ENCODE measurements at places on chromosomes 3 and 15.

DNA sequence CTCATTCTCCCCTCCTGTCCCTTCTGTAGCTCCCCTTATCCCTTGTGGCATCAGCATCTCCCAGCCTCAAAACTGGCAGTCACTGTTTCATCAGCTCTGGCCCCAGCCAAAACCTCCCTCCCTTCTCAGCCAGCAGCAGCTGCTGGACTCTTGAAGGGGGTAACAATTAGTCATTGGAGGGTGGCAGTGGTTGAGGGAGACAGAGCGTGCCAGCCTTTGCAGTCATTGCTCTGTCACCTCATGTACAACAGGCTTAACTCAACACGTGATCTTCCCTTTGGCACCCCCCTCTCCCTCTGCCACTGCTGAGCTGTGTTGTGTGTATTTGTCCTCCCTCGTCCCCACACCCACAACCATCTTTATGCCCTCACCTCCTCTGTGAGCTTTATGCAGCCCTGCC, 28.2 kb downstream of the RBP2 start:
- DNase-seq = no peak

GRCh38 chr15:58441376-58442070, 9.7 kb downstream of the LIPC start:
- DNase-seq = no peak

DNA sequence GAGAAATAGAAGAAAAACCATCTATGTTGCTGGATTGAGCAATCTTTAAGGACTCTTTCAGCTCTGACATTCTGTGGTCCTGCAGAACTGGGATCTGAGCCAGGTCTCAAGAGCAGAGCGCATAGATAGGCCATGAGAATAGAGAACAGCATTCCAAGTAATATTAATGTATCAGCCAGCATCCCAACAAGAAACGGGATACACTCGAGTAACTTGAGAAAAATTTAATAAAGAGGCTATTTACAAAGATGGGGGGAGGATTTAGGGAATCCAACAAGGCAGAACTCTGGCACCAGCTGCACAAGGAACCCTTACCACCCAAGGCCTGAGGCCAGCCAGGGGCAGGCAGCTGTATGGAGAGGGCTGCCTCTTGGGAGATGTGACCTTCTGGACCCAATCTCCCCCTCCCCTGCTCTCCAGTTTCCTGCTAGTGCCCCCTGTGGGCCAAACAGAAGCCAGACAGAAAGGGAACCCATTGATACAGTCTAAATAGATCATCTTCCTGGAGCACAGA, 8.2 kb downstream of the TMOD2 start:
- peak; percentile 73 for DNase-seq

DNA sequence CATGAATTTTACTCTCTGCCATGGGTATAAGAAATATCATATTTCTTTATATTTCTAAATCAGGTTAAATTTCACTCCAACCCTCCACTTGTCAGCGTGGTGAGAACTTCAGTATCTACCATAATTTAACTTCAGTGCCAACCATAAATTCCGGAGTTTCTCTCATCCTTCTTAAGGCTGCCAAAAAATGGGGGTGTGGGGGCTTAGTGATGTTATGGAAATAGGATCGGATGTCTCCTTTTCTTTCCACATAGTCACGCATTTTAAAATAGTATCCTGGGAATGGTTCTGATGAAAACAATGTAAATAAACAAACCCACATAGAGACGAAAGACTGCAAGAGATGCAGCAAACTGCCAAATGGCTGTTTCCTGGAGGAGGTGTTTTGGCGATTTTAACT, 12.9 kb upstream of the FAM3D start:
- no peak for DNase-seq

DNA sequence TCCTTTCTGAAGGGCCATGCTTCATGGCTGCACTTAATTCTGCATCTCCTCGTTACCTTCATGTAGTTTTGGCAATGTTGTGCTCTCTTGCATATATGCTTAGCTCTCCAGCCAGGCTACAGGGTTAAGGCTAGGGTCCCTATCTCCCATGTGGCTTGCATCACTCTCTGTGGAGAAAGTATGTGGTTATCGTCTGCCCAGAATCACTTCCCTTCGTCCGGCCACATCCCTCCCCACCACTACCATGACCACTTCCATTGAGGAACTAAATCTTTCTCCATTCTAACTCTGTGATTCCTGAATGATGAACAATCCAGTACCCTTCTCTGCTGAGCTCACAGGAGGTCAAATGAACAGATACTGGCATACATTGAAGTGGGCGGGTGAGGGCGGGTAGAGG, 34.0 kb downstream of the WWTR1 start:
- no peak for DNase-seq

GRCh38 chr3:12300137-12300536, 11.3 kb downstream of the PPARG start:
- DNase-seq = no peak

DNA sequence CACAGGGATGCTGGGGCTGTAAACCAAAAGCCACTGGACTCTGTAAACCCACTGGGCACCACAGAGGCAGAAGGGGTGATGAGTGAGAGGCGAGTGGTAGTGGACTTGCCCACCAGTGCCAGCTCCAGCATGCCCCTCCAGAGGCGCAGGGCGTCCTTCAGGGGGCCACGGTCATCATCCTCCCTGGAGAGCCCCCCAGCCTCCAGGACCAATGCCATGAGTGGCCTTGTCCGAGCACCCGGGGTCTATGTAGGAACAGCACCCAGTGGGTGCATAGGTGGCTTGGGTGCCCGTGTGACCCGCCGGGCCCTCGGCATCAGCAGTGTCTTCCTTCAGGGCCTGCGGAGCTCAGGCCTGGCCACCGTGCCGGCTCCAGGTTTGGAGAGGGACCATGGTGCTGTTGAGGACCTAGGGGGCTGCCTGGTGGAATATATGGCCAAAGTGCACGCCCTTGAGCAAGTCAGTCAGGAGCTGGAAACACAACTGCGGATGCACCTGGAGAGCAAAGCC, at the start of gene BFSP2:
Gene BFSP2, plus strand, starts transcription at position 51 of the 510 bp plus-strand sequence. Its CDS starts 28 bp downstream, at position 79.
- no peak for DNase-seq

DNA sequence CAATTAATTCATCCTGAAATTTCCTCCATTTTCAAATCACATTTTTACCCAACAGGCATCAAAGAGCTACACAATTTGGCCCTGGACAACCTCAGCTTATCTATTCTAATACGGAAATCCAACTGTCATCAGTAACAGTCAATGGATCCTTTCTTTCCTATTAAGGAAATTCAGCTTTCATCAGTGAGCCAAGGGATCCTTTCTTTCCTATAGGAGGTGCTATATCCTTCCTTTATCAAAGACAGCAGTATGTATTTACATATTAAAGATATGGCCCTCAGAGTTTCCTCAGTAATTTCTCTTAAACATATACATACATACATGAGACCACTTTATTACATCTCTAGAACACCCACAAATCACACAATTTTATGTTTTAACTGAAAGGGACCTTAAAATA, 10.1 kb downstream of the DHX36 start:
- no peak for DNase-seq

GRCh38 chr3:19348500-19348899, 200.2 kb downstream of the KCNH8 start:
- DNase-seq = no peak

GRCh38 chr15:83431521-83431920, 15.6 kb upstream of the SH3GL3 start:
- DNase-seq = no peak

GRCh38 chr15:31265871-31266711, 60.5 kb upstream of the KLF13 start:
- peak; percentile 49 for DNase-seq

- no peak for DNase-seq
Observed at GRCh38 chr3:110139048-110139447, 801.7 kb upstream of the DPPA4 start.

DNA sequence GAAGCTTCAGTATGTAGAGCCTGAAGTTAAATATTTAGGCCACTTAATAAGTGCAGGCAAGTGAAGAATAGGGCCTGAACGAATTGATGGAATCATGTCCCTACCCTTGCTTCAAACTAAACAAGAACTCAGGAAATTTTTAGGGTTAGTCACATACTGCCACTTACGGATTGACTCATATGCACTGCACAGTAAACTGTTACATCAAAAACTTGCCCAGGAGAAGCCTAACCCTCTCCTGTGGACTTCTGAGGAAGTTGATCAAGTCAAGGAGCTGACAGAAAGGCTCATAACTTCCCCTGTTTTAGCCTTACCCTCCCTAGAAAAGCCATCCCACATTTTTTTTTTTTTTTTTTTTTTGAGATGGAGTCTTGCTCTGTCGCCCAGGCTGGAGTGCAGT, 20.6 kb upstream of the KBTBD12 start:
- DNase-seq = no peak

- DNase-seq = no peak
Observed at GRCh38 chr3:196778755-196779154, 39.1 kb downstream of the PAK2 start.

DNA sequence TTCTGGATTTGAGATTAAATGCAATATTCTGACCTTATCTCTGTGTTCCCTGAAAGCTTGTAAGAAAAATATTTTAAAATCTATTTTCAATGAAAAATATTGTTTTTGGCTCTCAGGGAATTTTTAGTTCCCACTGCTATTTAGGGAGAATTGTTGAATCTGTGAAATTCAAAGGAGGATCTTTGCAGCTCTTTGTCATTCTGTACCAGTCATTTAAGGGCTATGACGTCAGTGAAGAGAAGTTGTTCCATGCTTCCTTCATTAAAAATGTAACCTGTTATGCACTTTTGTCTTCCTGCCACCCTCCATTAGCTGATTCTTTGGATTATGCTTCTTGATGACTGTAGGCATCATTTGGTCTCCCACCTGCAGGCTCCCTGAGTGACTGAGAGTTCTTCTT, 427.8 kb upstream of the C2CD4B start:
- no peak for DNase-seq

- DNase-seq = no peak
Observed at GRCh38 chr3:72579191-72579580, 269.1 kb downstream of the SHQ1 start.

- DNase-seq = no peak
Observed at GRCh38 chr15:85545752-85546151, 165.3 kb downstream of the AKAP13 start.

GRCh38 chr3:29711255-29711771, 430.4 kb downstream of the RBMS3 start:
- DNase-seq = no peak

DNA sequence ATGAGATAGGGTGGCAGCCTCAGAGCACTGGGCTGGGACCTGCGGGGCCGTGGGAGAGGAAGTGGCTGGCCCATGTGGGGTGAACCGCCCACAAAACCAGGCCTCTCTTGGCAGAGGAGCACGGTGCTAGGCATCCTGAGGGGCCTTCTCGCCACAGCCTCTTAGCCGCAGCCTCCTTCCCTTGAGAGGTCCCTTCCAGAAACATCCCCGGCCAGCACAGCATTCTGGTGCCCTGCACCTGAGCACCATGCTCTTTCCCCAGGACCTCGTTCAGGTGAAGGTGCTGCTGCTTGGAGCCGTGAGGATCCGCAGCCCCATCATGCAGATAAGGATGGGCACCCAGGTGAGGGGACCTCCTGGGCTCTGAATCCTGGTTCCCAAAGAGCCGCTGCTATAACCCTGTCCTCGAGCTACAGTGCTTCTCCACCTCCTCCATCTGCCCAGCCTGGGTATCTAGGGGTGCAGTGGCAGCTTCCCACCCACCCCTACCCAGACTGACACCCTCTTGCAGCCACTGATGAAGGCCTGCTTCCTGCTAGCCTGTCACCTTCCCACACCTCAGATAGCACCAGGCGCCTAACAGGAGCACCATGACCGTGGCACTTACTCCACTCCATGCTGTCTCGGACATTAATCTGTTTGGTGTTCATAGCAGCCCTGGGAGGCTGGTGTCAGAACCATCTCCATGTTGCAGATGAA, 11.2 kb upstream of the TXNRD3 start:
- DNase-seq = no peak

GRCh38 chr15:95653361-95653805, 677.1 kb upstream of the NR2F2 start:
- DNase-seq = no peak
